ENCODE measurements at places on chromosomes 16 and 17.

DNA sequence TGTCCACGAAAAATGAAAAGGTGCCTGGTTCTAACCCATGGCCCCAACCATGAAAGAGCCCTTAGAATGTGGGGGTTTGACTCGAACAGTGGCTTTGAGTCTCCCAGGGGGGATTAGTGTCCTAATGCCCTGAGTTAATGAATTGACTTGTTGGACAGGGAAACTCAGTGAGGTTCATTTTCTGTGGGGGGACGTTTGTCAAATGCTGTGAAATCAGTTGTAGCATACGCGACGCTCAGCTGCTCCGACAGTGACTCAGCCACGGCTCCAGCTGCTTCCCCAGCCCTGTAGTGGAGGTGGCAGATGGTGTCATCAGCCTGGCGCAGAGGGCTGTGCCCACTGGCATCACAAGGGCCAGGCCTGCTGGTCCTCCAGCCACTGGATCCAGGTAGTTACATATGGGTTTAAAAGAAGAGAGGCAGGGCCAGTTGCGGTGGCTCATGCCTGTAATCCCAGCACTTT lies 3.9 kb upstream of the TMEM235 start:
- no peak for DNase-seq

GRCh38 chr17:46028374-46028773 lies 29.3 kb downstream of the STH start:
- DNase-seq = no peak

DNA sequence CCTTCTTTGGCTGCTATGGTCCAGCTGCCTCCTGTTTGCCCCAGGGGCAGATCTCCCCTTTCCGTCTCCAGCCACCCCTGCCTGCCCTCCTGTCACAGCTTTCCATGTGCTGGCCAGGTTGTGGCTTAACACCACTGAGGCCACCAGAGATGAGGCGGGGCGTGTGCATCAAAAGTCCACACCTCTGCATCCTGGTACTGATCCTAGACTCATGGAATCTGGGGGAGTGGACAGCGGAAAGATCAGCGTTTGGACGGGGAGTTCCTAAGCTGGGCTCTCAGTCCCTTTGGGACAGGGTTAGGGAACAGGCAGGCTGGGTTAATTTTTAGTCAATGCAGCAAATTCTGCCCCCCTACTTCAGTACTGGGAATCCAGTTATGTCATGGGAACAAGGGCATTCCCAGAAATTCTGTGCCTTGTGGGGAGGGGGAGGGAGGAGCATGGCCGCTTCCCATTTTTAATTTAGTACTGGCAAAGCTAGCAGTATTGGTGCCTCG lies 3.9 kb downstream of the IGFBP4 start:
- DNase-seq = no peak

DNA sequence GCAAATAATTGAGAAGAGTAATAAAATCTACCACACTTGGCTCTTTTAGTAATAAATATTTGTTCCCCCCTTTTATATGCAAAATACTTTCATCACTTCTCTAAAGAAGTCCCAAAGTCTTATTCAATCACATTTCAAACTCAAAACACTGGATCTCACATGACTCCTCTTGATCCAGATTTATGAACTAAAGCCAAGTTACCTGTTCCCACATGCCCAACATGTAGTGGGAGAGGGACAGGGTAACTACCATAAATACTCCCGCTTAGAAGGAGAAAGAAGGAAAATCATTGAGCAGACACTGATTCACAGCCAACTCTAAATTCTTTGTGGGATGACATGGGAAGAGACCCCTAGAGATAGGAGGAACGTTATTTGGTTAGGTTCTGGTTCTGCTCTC lies 64.9 kb upstream of the PMFBP1 start:
- no peak for DNase-seq

GRCh38 chr17:7391307-7391706 lies 3.0 kb downstream of the PLSCR3 start:
- no peak for DNase-seq
